Activated T-cell treated with anti-CD3 and anti-CD28 coated beads, Interleukin-2, amount 50 U/mL, for 72 hours (primary cell): ENCODE measurements at places on chromosomes 12 and 14.

GRCh38 chr12:55845361-55845760 lies 2.6 kb upstream of the MMP19 start:
- no peak for DNase-seq

DNA sequence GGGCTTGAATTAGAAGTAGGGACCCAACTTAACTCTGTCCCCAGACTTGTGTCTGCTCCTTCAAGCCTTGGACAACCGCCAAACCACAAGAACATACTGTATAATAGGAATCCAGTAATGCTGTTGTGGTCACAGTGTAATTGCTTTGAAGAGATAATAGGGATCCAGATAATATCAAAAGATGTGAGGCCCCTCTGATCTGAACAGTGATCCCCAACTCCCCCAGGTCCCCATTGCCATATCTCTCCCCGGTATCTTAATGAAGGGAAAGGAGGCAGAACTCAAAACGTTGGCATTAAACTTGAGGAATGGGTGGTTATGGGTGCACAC lies 8.5 kb upstream of the PLEKHH1 start:
- DNase-seq, result no peak

DNA sequence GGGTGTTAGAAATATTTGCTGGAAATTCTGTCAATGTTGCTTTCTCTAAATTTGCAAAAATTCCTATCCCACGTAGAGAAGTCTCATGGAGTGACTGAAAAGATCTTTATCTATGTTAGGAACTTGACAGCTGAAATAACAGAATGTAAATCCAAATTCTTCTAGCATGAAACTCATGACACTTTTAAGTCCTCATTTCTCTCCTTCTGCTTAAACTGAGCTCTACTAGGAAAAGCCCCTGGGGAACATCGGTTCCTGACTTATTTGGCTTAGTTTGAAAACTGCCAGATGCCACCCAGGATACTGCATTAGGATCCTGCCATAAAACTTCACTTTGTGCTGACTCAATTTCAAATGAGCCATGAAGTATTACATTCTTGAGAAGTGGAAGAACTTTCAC lies 426.0 kb downstream of the GALC start:
- DNase-seq, result no peak

DNA sequence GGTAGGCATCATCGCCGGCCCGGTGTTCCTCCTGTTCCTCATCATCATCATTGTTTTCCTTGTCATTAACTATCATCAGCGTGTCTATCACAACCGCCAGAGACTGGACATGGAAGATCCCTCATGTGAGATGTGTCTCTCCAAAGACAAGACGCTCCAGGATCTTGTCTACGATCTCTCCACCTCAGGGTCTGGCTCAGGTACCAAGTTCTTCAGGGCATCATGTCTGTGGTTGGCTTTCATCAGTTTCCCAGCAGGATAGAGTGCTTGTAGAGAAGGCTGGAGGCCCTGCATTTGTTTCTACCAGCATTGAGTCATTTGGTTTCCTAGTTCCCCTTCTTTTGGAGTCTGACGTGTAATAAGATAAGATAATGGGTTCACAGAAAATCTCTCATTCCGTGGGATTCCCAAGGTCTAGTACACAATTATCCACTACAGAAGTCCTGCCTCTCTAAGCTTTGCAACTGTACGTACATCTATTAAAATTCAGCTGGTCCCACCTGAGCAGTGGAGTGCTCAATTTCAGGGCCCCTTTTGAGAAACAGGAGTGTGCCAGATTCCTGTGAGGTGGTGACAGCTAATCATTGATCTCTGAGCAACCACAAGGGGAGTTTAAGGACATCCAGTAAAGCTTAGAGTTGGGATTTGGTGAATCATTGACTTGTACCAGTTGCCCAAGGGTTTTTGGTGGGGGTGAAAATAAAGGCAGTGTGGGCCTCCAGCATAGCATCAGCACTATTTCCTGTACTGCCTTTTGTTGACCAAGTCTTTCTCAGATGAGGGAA lies 25.1 kb downstream of the ACVR1B start:
- DNase-seq, result no peak

DNA sequence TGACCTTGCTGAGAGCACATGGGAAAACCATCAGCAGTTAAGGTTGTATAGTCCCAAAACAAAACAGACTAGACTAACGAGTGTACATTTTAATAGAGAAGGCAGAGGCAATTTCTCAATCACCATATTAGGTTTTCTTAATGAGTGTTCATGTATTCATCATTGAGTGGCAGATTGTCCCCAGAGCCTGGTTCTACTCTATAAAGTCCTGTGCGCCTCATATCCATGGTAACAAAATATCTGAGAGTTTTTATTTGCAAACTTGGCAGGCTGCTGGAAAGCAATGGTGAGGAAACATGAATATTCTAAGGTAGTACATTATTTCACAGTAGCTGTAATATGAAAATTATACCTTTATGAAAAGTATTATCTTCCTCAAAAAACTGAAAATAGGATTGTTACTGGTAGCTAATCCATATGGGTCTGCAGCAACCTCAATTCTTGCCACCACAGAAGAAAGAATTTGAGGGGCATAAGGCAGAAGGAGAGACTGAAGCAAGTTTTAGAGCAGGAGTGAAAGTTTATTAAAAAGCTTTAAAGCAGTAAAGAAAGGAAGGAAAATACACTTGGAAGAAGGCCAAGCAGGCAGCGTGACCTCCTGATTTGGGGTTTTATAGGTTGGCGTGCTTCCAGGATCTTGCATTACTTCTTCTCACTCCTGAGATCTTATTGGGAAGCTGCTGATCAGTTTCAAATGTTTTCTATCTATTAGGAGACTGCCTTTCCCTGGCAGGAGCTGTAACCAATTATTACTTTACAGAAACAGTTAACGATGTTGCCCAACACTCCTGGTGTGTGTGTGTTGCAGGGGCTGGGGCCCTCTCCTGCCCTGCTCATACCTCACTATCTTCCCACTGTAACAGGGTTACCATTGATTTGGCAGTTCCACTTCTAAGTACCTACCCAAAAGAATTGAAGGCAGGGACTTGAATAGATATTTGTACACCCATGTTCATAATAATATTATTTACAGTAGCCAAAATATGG lies 154.0 kb upstream of the NUDT4 start:
- no peak for DNase-seq

GRCh38 chr12:12926571-12927071 lies 25.3 kb downstream of the GPRC5D start:
- no peak for DNase-seq

- DNase-seq, result peak; percentile 36
Measured at GRCh38 chr12:44000309-44000952, 164.6 kb downstream of the TMEM117 start.

GRCh38 chr14:64675312-64675711 lies 28.9 kb upstream of the PLEKHG3 start:
- DNase-seq, result no peak

DNA sequence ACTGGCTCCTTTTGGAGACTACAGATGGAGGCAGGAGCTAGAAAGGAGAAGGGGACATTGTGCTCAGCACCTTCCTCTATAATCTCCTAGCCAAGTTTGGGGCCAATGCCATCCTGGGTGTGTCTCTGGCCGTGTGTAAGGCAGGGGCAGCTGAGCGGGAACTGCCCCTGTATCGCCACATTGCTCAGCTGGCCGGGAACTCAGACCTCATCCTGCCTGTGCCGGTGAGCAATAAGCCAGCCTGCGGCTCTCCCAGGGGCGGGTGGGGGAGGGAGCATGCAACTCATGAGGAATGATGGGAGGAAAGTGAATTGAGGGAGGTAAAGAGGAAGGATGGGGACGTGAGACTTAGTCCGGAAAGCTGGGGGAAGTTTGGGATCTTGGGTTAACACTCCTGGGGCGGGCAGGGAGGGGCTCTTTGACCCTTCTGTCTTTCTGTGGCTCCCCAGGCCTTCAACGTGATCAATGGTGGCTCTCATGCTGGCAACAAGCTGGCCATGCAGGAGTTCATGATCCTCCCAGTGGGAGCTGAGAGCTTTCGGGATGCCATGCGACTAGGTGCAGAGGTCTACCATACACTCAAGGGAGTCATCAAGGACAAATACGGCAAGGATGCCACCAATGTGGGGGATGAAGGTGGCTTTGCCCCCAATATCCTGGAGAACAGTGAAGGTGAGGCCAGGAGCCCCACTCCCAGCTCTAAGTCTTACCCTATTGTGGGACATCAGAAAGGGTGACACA lies 3.3 kb downstream of the ENO2 start:
- no peak for DNase-seq

- DNase-seq, result no peak
Measured at GRCh38 chr12:116245189-116245588, 32.3 kb downstream of the MED13L start.

GRCh38 chr14:30757082-30757481 lies 117.3 kb upstream of the COCH start:
- DNase-seq, result no peak

GRCh38 chr12:102503056-102503681 lies 22.8 kb upstream of the IGF1 start:
- DNase-seq, result no peak

DNA sequence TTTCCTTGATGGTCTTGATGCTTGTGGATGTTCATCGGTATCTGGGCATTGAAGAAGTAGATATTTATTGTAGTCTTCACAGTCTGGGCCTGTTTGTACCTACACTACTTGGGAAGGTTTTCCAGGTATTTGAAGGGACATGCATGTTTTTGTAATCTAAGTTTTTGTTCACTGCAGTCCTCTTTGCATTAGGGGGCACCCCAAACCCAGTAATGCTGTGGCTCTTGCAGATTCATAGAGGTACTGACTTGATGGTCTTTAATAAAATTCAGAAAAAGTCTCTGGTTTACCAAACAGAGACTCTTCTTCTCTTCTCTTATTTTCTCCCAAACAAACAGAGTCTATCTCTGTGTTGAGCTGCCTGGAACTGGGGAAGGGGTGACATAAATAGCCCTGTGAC lies 150.9 kb upstream of the SLC16A7 start:
- no peak for DNase-seq

- no peak for DNase-seq
Measured at GRCh38 chr14:88272390-88273269, 50.4 kb downstream of the KCNK10 start.

GRCh38 chr14:70096866-70097265 lies 91.9 kb downstream of the SLC8A3 start:
- no peak for DNase-seq

- DNase-seq, result peak; percentile 92
Measured at GRCh38 chr14:54776361-54777001, 126.1 kb downstream of the GCH1 start.

- no peak for DNase-seq
Measured at GRCh38 chr12:93198086-93198485, 179.6 kb upstream of the NUDT4 start.

- no peak for DNase-seq
Measured at GRCh38 chr12:26939953-26940352, 1.7 kb downstream of the FGFR1OP2 start.

GRCh38 chr12:89927226-89927698 lies 218.6 kb upstream of the ATP2B1 start:
- no peak for DNase-seq

GRCh38 chr12:121668750-121669520 lies 519 bp downstream of the MORN3 start:
- peak; percentile 56 for DNase-seq

GRCh38 chr14:102171173-102172020 lies 31.7 kb downstream of the WDR20 start:
- no peak for DNase-seq

GRCh38 chr12:24913130-24913529 lies 35.8 kb downstream of the BCAT1 start:
- DNase-seq, result no peak

GRCh38 chr12:132239796-132240668 lies 89.4 kb downstream of the GALNT9 start:
- no peak for DNase-seq

DNA sequence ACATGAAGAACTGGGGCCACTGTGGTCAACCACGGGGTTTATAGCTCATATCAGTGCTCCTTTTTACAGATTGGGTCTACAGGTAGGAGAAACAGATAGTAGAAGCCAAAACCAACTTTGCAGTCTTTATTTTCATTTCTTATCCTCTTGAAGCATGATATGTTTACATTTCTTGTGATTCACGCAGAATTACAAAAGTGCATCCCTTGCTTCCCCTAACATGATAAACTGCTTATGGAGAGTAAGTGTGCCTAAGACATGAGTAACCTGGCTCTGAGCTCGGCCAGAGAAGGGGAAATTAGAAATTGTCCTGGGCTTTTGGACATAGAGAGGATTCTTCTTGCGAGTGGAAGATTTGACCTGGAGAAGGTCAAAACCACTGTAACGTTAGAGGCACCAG lies 18.4 kb downstream of the PWP1 start:
- DNase-seq, result no peak

DNA sequence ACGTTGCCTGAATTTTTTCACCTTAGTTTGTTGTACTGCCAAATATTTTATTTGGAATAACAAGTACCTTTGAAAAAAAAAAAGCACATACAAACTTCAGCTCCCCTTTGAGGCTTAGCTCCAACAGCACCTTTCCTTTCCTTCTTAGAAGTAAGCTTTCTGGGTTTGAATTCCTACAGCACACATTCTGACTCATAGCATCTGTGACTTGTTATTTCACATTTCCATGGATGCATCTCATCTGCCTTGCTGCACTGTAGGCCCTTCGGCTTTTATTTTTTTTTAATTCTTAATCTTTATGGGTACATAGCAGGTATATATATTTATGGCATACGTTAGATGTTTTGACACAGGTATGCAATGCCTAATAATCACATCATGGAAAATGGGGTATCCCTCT lies 7.2 kb downstream of the LGALS3 start:
- DNase-seq, result no peak

- no peak for DNase-seq
Measured at GRCh38 chr12:68102731-68103130, 56.8 kb downstream of the IFNG start.

- DNase-seq, result no peak
Measured at GRCh38 chr12:123351349-123351748, 13.3 kb downstream of the SBNO1 start.

DNA sequence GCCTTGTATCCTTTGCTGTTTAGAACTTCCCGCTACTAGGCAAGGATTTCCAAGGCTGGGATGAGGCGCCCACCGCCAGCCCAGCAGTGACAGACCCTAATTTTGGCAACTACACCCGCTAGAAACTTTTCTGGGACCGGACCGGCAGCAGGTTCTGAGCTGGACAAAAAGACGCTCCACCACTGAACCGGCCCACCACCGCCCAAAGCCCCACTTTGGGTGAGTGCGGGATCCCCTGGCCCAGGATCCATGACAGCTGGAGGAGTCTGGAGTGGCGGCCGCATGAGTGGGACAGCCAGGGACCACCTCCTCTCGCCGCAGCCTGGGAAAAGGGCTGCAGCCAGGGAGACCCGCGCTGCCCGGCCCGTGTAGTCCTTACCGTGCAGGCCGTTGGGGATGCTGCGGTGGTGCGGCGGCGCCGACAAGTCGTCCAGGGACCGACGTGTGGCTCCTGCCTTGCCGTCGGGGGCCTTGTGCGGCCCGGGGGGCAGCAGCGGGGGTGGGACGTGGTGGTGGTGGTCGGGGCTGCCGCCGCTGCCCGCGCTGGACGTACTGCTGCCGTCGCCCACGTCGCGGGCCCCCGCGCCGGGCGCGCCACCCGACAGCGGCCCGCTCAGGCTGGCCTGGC lies 1.1 kb downstream of the CCDC85C start:
- no peak for DNase-seq

GRCh38 chr12:98639491-98639890 lies 5.1 kb downstream of the IKBIP start:
- DNase-seq, result no peak

GRCh38 chr14:92010644-92011043 lies 29.2 kb downstream of the TRIP11 start:
- DNase-seq, result no peak
